AG08396 (cell line): ENCODE measurements at places on chromosomes 2 and 18.

DNA sequence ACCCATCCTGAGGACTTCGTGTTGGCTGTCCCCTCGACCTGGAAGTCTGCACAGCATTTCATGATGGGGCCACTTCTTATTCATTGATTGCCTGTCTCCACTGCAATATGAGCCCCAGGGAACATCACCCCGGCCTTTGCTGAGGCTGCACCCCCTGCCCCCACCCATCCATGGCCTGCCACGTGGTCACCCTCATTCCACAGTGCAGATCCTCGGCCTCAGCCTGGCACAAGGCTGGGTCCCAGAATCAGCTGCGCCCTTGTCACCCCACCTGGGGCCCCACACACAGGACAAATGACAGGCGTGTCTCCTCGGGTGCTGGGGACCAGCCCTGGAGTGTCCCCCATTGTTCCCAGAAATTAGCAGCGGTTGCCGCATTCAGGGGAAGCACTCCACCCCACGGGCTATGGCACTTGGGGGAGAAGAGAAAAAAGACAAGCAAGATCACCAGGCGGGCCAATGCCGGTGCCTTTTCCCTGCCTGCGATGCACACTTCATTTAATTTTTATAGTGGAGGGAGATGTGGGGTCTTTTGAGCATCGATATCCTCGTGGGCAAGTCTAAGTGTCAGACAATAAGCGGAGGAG is 157.4 kb downstream of the INHBB start:
- DNase-seq, result no peak

GRCh38 chr18:4074647-4075046 is 380.5 kb downstream of the DLGAP1 start:
- DNase-seq, result no peak

- no peak for DNase-seq
Observed at GRCh38 chr18:32213693-32214092, 23.9 kb downstream of the MEP1B start.

GRCh38 chr2:109419171-109419756 is 194.5 kb downstream of the SEPTIN10 start:
- no peak for DNase-seq

- DNase-seq, result no peak
Observed at GRCh38 chr2:40037303-40037702, 258.2 kb upstream of the THUMPD2 start.

- DNase-seq, result no peak
Observed at GRCh38 chr2:45728458-45728942, 77.0 kb downstream of the PRKCE start.

DNA sequence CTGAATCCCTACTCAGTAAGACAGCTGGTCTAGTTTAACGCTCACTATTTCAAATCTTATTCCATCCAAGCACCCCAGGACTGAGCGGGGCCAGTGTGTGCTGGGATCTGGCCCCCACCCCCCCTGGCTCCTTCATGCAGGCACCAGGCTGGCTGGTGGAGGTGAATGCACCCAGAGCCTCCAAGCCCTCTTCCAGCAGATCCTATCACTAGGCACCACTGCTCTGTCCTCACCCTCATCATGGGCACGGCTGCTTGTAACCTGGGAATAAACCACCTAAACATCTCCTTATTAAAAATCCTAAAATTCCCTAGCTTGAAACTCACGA is 194.3 kb downstream of the ARL4C start:
- no peak for DNase-seq

DNA sequence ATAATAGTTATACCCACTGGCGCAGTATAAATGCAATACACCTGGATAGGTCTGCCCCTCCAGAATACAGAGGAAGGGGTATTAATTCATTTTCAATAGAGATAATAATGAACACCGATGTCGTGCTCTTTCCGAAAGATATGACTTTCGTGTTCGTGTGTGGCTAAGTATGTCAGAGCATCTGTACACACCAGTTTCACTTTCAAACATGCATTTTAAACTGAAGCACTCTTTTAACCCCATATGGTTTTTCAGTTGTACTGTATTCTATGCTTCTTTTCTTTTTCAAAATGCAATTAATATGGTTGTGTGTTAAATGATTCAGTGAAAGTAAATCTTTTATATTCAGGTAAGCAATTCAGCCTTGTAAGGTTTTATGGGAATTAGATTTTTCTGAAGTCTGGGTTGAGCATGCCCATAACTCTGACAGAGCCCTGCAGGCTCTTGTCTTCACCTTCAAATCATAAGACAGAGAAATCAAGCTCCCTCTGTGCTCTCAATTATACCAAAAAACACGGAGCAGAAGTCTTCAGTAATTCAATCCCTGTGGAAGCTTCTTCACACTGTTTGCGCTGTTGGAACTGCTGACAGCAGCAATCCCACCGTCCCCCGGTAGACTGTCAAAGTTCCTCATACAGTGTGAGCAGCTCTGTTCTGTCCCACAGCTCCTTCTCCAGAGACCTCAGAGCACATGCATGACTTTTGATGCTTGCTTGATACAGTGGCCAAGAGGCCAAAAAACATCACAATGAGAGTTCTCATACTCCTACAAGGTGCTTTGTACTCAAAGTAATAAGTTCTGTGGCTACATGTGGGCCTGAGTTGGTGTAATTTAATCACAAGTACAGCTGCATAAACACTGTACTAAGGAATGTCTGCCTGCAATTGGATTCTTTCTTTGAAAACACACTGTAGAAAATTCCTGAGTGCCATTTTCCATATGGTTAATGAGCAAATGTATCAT is 186.8 kb downstream of the ZNF521 start:
- DNase-seq, result peak; percentile 20

- no peak for DNase-seq
Observed at GRCh38 chr2:63432373-63432772, 155.9 kb downstream of the WDPCP start.

DNA sequence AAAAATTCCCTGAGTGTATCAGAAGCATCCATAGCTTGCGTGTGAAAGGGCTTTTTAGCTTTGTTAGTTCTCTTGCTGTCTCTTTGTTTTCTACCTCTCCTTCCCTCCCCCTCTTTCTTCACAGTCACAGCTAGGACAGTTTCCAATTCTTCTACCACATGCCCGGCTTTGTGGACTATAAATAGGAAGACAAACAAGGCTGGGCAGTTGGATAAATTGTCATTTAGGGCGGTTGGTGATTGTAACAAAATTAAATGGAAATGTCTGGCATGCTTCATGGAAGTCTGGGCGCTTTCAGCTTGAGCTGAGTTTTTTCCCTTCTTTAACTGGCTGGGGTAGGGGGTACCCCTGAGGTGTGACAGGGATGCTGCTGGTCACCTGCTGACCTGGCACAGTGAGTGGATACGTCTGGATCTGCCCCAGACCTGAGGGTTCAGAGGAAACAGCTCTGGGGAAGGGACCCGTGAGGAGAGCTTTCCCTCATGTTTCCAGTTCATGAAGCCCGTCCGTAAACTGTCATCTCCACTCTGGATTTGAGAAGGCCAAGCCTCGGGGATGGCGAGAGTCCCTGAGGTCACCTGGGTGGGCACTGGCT is 29.0 kb upstream of the GIGYF2 start:
- DNase-seq, result no peak

DNA sequence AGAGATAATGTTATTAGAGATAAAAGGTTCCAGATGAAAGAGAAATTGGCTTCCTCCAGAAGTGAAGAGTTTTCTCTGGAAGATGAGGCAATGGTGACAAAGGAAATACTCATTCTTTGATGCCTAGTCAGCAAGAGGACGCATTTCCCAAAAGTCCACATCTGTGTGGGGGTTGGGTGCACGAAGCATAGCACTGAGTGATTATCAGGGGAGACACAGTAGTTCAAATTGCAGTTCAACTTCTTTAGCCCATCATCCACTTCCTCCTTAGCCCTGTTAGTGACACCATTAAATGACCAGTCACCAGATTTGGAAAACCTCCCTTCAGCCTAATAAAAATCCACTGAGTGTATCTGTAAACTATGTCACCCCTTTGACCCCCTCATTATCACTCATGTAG is 80.9 kb upstream of the PHLPP1 start:
- DNase-seq, result no peak

DNA sequence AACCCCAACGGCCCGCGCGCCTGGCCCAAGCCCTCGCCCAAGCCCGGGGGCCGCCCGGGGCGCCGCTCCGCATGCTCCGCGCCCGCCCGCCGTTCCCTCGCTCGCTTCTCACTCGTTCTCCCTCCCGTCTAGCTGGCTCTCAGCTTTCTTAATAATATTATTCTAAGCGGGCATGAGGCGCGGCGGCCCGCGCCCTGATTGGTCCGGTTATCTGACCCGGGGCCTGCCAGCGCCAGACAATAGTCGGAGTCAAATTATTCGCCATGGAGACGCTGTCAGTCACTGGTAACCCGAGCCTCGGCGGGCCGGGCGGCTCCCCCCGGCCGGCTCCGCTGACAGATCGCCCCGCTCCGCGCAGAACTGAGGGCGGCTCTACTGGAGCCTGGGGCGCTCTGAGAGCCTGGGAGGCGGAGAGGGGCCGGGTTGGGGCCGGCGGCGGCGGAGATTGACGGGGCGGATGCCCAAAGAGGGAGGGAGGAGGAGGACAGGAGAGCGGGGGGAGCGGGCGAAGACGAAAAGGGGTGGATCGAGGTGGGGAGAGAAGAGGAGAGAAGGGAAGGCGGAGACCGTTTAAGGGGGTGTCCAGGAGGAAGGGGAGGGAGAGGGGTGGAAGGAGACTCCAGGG is at the start of gene SIX2:
Gene SIX2 (minus strand): TSS at position 150 of the 625 bp plus-strand sequence. CDS start 342 bp downstream, outside the sequence.
- peak; percentile 96 for DNase-seq

DNA sequence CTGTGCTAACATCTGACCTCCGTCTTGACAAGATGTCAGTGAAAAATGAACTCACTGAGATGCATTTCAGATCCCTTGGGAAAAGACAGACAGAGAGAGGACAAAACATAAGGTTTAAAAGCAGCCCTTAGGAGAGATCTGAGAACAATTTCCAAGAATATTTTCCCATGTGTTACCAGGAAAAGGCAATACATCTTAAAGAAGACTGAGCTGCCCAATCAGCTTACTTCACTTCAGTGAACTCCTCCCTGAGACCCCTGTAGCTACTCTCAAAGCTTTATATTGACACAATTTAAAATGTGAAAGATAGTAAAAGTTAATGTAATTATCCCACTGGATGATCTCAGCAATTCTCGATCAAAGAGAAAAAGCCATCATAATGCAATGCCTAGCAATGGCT is 505.0 kb downstream of the DCC start:
- DNase-seq, result no peak

DNA sequence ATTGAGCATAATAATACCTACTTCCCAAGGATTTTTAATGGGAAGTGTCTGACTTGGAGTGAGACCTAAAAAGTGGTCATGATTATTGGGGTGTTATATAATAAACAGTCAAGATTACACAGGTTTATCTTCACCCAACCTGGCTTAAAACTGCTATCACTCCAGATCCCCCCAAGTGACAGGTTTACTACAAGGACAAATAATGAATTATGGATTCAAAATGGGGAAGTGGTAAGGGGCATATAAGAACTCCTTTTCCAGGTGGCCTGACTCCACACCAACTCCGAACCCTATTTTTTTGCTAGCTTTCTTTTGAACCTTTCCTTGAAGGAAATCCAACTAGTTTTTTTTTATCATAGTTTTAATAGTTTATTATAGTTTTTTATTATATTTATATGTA is 663.0 kb upstream of the FANCL start:
- DNase-seq, result no peak

DNA sequence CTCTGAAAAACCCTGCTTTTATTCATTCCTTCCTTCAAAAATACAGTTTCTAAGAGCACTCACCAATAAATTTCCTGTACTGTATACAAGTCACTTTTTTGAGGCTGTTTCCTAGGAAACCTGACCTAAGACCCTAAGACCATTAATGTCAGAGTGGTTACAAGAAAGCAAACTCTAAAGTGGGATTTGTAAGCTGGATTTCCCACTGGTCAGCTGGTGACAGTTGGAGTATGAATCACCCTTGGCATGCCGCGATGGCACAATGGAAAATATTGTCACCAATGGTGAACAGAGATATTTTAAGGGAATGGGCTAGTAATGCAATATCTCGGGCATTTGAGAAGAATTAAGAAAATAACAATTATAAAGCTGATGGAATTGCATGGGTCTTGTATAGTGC is 101.9 kb downstream of the COL3A1 start:
- no peak for DNase-seq

DNA sequence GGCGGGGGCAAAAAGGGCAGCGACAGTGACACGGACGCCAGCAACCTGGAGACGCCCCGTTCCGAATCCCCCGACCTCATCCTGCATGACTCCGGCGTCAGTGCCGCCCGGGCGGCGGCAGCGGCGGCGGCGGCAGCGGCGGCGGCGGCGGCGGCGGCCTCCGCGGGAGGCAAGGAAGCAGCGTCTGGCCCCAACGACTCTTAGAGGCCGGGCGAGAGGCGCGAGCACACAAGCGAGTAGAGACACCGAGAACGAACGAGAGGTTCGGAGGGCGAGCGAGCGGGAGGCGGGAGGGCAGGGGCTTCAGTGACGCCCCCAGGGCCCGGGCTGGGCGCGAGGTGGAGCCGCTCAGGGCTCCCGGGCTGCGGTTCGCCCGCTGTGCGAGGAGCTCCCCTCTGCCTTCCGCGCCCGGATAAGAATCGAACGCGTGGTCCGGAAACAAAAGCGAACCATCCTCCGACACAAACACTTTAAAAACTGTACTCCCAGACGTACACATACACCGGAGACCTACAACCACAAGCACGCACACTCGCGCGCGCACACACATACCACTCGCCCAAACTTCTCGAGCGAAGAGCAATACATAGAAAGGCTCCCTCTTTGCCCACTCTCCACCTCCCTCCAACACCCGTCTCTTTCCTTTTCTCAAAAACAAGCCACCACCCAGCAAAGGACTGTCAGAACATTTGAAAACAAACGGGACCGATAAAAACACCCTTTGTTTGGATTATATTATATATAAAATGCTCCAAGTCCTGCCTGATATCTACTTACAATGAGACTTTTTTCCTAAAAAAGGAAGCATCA is 2.8 kb downstream of the SP9 start:
- no peak for DNase-seq

DNA sequence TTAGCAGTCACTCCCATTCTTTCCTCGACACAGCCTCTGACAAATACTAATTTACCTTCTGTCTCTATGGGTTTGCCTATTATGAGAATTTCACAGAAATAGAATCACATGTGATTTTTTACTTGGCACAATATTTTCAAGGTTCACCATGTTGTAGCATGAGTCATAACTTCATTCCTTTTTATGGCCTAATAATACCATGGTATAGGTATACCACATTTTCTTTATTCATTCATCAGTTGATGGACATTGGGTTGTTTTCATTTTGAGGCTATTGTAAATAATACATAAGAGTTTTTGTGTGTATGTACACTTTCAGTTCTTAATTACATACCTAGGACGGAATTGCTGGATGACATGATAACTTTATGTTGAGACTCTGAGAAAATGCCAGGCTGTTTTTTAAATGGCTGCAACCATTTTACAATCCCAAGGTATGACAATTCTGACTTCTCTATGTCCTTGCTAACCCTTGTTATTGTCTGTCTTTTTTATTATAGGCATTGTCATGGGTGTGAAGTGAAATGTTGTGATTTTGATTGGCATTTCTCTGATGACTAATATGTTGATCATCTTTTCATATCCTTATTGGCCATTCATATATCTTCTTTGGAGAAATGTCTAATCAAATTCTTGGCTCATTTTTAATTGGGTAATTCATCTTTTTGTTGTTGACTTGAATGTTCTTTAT is 87.9 kb downstream of the IRS1 start:
- no peak for DNase-seq

GRCh38 chr18:8769509-8770095 is 64.2 kb downstream of the MTCL1 start:
- no peak for DNase-seq
